ENCODE measurements at places on chromosomes 5 and 9. TPM values are rescaled to one million over a fixed set of nuclear protein-coding genes. Genes with fewer than 3 reads are reported as not detected.
A peak's percentile ranks its signal among the peaks of the same experiment; 100 is the strongest.

The CDX1 gene
- total RNA-seq: 2.5 TPM

The POLR1E gene
- 14.7 TPM for total RNA-seq

The PHYHD1 gene
- 48.9 TPM for total RNA-seq

The HTR1A gene
- total RNA-seq: not detected

The ALAD gene
- 36.3 TPM for total RNA-seq

DNA sequence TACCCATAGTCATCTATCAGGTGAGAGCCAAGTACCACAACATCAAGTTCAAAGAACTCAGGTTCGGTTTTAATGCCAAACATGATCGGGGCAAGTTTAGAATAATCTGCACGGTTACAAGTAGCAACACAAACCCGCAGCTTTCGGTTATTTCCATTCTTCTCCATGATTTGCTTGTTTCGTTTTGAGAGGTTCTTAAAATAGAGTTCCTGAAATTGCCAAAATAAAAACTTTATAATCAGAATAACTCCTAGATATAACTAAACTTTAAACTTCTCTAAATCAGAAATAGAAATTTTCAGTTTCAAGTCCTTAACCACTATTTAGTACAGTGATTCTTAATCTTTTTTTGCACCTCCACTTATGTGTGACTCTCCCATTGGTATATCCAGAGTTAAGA, 9.1 kb downstream of the GNE start:
- no peak overlapping the region for H3K27ac ChIP-seq
- DNase-seq: no peak
- H3K36me3 ChIP-seq: peaks cover 4% of the 10 kb centered on the region
- no peaks in the 10 kb centered on the region for H3K4me1 ChIP-seq

- peaks cover 5% of the 10 kb centered on the region for H3K4me1 ChIP-seq
- no peak for DNase-seq
- no peaks in the 10 kb centered on the region for H3K36me3 ChIP-seq
Observed at GRCh38 chr9:99269416-99269815, 47.3 kb downstream of the SEC61B start.

GRCh38 chr9:19049917-19050636, 850 bp downstream of the RRAGA start:
- H3K27me3 ChIP-seq: no peaks in the 10 kb centered on the region
- peak overlapping the region; percentile 99 for H3K4me3 ChIP-seq
- peak overlapping the region; percentile 99 for H3K27ac ChIP-seq
- peaks cover 26% of the 10 kb centered on the region for H3K4me1 ChIP-seq
- peak; percentile 16 for DNase-seq
- no peaks in the 10 kb centered on the region for H3K36me3 ChIP-seq

DNA sequence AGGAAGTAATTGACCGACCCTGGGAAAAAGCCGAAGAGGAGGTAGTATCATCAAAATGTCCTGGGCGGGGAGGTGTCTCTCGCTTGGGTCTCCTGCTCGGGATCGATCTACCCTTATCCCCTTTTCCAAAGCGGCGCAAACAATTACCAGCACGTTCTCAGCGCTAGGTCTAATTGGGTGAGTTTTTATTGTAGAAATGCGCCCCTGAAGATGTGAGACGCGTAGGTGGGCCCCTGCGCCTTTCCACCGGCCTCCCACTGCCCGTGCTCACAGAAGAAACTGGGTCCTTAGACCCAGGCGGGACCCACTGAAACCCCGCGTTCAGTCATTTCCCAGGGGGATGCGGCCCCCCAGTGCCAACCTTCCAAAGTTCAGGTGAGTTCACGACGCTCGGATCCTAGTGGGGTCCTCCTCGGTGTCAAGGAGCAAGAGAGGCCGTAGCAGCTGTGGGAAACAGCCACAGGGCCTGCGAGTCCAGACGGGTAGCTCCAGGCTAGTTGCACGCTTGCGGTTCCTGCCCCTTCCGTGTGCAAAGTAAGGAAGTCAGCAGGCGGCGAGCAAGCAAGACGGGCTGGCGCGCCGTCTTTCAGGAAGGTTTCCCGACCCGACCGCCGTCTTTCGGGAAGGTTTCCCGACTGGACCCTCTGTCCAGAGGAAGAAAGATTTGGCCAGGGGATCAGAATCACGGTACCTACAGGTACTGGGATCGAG, 1.5 kb downstream of the SMIM32 start:
- peak overlapping the region; percentile 22 for H3K4me3 ChIP-seq
- no peaks in the 10 kb centered on the region for H3K36me3 ChIP-seq
- H3K27me3 ChIP-seq: peaks cover 50% of the 10 kb centered on the region
- no peak overlapping the region for H3K27ac ChIP-seq
- peaks cover 36% of the 10 kb centered on the region for H3K4me1 ChIP-seq

GRCh38 chr9:82668689-82669199, 394.2 kb downstream of the RASEF start:
- H3K27me3 ChIP-seq: no peaks in the 10 kb centered on the region
- no peak overlapping the region for H3K4me3 ChIP-seq
- DNase-seq: no peak
- H3K36me3 ChIP-seq: no peaks in the 10 kb centered on the region

DNA sequence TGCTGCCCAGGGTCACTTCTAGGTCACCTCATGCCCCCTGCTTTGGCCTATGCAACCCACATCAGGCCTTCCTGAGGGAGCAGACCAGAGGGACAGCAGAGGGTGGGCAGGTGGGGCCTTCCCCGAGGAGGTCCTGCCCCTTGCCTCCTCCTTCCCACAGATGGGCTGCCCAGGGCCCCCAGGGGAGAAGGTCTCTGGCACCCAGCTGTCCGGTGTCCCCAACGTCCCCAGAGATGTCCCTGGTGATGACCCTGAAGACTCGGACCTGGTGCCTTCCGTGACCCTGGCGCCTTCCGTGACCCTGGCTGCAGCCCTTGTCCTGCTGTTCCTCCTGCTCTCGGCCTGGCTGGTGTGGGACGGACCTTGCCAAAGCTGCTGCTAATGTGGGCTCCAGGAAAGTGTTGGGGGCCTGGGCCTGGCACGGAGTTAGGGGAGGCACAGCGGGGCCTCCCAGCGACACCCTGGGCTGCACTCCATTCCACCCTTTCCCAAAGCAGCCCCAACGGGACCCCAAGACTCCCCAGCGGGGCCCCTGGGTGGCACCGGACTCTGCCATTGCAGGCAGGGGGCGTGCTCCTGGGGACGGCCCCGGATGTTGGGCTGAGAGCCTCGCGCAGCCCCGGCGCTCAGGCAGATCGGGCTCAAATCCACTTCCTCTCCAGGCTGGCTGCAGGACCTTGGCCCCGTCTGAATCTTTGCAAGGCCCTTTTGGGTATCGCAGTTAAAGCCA, 6.8 kb upstream of the SLC2A6 start:
- no peak overlapping the region for H3K4me3 ChIP-seq
- H3K27ac ChIP-seq: no peak overlapping the region
- no peaks in the 10 kb centered on the region for H3K36me3 ChIP-seq
- H3K4me1 ChIP-seq: peaks cover 11% of the 10 kb centered on the region
- no peak for DNase-seq

DNA sequence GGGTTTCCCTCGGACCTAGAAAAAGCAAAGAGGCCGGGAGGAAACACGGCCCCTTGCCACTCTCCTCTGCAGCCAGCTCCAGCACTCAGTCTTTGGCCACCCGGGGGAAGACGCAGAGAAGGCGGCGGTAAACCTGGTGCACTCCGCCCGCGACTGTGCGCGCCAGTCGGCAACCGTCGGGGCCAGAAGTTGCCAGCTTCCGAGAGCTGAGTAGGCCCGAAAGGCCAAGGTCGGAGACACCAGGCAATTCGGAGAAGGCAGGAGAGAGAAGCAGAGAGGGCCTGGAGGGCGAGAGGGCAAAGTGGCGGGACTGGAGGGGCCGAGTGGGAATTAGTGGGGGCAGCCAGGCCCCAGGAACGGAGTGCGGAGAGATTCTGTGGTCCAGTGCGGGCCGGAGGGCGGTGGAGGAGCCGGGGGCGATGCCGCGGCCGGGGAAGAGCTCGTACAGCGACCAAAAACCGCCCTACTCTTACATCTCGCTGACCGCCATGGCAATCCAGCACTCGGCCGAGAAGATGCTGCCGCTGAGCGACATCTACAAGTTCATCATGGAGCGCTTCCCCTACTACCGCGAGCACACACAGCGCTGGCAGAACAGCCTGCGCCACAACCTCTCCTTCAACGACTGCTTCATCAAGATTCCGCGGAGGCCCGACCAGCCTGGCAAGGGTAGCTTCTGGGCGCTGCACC, at the start of gene FOXB2:
FOXB2 (plus strand) TSS at position 420 of the 690 bp plus-strand sequence; CDS start at position 420, 0 bp downstream.
- H3K27ac ChIP-seq: no peak within 1 kb of the TSS
- H3K27me3 ChIP-seq: peaks cover 99% of the 10 kb centered on the region
- H3K4me1 ChIP-seq: peaks cover 13% of the 10 kb centered on the region
- no peaks in the 10 kb centered on the region for H3K36me3 ChIP-seq
- no peak within 1 kb of the TSS for H3K4me3 ChIP-seq
- DNase-seq: no peak

DNA sequence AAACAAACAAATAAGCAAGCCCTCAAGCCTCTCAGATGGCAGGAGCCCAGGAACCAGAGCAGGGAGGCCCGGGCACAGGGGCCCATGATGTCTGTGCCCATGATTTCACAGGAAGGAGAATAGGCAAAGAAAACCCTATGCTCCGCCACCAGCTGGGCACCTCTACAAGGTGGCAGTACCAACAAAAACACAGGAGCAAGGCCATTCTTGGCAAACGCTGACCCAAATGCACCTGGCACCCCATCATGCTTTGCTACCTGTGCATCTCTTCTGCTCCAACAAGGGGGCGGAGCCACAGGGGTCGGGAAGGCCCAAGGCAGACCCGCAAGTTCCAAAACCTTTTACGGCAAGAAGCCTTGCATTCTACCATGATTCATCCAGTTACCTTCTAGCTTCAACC, 3.1 kb downstream of the BRD3 start:
- H3K4me1 ChIP-seq: peaks cover 58% of the 10 kb centered on the region
- peak overlapping the region; percentile 11 for H3K27ac ChIP-seq
- no peak overlapping the region for H3K4me3 ChIP-seq
- no peaks in the 10 kb centered on the region for H3K36me3 ChIP-seq
- H3K27me3 ChIP-seq: no peaks in the 10 kb centered on the region
- DNase-seq: no peak

DNA sequence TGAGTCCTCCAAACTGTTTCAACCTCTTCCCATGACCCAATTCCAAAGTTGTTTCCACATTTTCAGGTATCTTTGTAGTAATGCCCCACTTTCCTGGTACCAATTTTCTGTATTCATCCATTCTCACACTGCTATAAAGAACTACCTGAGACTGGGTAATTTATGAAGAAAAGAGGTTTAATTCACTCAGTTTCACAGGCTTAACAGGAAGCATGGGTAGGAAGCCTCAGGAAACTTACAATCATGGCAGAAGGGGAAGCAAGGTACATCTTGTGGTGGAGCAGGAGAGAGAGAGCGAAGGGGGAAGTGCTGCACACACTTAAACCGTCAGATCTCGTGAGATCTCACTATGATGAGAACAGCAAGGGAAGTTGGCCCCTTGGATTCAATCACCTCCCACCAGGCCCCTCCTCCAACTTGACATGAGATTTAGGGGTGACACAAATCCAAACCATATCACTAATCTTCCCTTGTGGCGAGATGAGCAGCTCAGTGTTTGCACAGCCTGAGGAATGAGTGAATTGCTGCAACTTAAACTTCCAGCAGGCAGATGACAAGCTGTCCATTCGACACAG, 42.9 kb downstream of the TRIP13 start:
- no peak overlapping the region for H3K4me3 ChIP-seq

- no peak for DNase-seq
- H3K27ac ChIP-seq: no peak overlapping the region
- no peaks in the 10 kb centered on the region for H3K36me3 ChIP-seq
- no peak overlapping the region for H3K4me3 ChIP-seq
Observed at GRCh38 chr5:62333250-62333794, 27.3 kb downstream of the KIF2A start.

GRCh38 chr9:136273921-136274785, 28.5 kb upstream of the QSOX2 start:
- DNase-seq: no peak
- H3K27ac ChIP-seq: no peak overlapping the region
- peaks cover 48% of the 10 kb centered on the region for H3K27me3 ChIP-seq
- H3K4me3 ChIP-seq: no peak overlapping the region
- H3K4me1 ChIP-seq: no peaks in the 10 kb centered on the region

DNA sequence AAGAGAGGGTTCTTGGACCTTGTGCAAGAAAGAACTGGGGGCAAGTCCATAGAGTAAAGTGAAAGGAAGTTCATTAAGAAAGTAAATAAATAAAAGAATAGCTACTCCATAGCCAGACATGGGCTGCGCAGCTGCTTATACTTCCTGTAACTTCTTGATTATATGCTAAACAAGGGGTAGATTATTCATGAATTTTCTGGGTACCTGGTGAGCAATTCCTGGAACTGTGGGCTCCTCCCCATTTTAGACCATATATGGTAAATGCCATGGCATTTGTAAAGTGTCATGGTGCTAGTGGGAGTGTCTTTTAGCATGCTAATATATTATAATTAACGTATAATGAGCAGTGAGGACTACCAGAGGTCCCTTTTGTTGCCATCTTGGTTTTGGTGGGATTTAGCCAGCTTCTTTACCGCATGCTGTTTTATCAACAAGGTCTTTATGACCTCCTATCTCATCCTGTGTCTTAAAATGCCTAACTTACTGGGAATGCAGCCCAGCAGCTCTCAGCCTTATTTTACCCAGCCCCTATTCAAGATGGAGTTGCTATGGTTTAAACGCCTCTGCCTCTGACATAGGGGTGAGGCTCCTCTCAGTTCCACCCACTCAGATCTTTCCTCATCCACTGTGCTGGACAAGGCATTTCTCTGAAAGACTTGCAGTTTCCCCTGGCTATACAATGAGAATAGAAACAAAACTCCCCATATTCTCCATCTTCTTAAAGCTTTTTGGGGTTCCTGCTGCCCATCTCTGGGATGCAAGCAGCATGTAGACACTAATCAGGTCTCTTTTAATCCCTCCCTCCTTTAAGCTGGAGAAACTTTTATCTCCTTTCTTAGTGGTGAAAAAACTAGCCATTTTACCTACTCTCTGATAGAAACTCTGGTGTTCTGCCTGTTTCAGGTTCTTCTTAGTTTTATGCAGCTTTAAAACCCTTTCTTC, 91.2 kb downstream of the ARRDC3 start:
- H3K27ac ChIP-seq: no peak overlapping the region
- H3K4me3 ChIP-seq: no peak overlapping the region
- no peak for DNase-seq

DNA sequence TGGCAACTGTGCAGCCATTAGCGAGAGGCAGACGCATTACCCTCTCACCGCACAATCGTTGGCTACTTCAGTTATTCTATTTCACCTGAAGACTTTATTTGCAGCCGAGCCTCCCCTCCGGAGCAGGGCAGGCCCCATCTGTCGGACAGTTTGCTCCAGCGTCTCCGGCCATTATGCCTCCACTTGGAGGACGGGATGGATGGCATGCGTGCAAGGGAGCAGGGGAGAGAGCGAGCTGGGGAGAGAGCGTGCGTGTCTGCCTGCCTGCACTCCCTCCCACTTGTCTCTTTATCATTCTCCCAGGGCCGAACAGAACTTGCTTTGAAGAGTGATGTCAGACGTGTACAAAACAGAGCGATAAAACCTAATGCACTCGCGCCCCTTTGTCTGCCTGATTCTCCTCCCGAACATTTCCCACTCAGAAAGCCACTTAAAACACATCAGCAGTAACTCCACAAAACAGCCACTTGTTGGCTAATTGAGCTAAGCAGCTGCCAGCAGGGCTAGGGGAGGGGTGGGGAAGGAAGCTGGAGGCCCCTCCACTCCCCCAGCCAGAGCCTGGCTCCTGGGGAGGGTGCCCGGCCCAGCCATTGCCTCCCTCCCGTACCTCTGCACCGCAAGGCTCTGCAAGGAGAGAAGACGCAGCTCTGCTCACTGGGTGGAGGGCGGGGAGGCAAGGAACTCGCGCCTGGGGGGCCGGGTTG, 43.4 kb upstream of the FUBP3 start:
- H3K36me3 ChIP-seq: no peaks in the 10 kb centered on the region
- H3K27ac ChIP-seq: no peak overlapping the region
- no peaks in the 10 kb centered on the region for H3K4me1 ChIP-seq
- no peaks in the 10 kb centered on the region for H3K27me3 ChIP-seq
- DNase-seq: no peak
